Osteoblast (primary cell): ENCODE measurements at places on chromosomes 5 and 9.

- peak; percentile 86 for DNase-seq
These were observed at the start of gene PLPPR1 for GRCh38 chr9:101028346-101029314. TSS of gene PLPPR1 (plus strand) at chr9:101028727.

DNA sequence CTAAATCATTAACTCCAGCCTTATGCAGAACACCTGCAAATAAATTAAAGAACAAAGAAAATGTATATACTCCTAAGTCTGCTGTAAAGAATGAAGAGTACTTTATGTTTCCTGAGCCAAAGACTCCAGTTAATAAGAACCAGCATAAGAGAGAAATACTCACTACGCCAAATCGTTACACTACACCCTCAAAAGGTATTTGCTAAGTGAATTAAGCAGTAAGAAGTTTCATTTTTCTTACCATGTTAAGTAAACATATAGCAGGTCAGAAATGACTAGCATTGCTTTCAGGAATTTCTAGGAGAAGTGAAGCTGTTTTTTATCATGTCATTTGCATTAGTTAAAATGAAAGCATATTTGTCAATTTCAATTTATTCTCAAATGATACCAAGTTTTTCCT is 92.7 kb downstream of the MELK start:
- DNase-seq: no peak

- no peak for DNase-seq
These were observed 268.2 kb downstream of the MAST4 start for GRCh38 chr5:66864240-66864884.

GRCh38 chr9:87601176-87601575 is 103.5 kb downstream of the DAPK1 start:
- DNase-seq: no peak

DNA sequence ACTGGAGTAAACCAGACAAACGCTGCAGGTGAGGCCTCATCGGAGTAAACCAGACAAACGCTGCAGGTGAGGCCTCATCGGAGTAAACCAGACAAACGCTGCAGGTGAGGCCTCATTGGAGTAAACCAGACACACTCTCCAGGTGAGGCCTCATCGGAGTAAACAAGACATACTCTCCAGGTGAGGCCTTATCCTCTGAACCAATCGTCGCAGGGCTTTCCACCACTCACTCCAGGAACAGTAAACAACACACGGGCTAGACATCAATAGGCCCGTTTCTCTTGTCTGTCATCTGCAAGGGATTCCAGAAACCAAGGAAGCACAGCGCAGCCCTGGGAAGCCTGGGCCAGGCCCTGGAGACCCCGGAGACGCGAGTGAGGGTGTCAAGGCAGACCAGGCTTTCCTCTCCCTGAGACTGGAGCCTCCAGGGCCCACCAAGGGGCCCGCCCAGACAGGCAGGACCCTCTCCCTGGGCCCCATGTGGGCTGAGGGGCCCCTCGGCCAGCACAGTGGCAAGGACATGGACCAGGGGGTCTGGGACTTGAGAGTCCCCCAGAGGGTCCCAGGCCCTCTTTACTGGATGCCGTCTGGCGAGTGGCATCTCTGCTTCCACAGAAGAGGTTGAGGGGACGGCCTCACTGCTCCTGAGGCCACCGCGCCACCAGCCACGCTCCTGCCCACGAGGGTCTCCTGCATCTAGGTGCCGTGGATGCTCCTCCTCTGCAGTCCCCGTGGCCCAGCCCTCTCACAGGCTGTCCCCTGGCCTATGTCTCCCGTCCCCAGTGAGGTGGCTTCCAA is 26.4 kb upstream of the NSMF start:
- peak; percentile 63 for DNase-seq

DNA sequence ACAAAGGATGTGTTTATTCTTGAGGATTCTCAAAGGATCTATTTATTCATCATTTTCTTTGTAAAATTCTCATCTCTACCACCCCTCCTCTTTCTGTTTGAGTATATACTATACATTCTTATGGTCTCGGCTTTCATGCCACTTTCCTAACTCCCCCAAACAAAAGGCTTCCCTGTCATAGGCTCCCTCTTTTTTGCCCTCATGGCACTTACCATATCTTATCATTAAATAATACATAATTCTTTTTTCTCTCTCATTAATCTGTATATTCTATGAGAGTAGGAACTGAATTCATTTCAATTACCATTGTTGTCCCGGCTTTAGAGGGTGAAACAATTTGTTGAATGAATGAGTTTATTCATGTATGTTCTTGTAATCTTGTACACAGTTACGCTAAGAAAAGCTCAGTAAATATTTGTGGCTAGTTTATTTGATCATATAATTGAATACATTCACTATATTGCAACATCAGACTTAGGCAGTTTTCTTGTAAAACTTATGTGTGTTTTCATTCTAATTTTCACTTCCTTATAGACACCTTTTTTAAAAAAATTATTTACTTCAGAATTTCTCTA is 254.6 kb downstream of the EDIL3 start:
- no peak for DNase-seq

GRCh38 chr9:87569518-87569917 is 71.9 kb downstream of the DAPK1 start:
- peak; percentile 48 for DNase-seq

DNA sequence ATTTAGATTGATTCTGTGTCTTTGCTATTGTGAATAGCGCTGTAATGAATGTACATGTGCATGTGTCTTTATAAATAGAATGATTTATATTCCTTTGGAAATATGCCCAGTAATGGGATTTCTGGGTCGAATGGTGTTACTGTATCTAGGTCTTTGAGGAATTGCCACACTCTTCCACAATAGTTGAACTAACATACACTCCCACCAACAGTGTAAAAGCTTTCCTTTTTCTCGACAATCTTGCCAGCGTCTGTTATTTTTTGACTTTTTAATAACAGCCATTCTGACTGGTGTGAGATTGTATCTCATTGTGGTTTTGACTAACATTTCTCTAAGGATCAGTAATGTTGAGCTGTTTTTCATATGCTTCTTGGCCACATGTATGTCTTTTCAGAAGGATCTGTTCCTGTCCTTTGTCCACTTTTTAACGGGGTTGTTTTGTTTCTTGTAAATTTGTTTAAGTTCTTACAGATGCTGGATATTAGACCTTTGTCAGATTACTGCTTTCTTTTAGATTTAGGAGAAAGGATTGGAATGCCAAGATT is 125.0 kb upstream of the NR5A1 start:
- no peak for DNase-seq

DNA sequence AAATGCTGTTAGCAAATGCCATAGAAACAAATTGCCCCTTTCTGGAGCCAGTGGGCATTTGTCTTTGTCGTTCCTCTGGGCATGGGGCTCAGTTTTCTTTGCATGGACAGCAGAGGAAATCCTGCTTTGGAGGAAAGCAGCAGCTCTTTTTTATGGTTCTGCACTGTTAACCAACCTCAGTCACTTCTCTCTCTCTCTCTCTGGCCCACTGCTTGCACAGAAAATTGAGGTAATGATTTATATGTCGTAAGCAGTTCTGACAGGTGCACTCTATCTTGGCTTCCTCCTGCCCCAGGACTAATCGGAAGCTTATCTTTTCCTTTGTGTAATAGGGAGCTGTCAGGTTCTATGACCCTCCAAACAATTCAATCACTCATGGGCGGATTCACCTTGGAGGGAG is 159.6 kb upstream of the GPR151 start:
- no peak for DNase-seq

DNA sequence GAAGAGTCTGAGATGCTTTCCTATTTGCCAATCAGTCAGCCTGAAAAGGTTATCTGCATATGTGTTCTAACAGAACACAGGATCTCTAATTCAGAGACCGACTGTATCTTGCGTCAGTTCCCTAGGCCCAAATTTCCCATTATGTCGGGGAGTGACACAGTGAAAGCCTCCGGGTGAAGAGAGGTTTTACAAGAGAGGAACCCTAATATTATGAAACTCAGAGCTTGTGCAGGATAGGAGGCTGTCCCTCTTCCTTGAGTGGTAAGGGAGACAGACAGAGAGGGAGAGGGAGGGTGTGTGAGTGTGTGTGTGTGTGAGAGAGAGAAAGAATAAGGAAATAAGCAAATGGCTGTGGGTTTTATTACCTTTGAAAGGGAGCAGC is 1.9 kb downstream of the CD14 start:
- DNase-seq: no peak

- DNase-seq: no peak
These were observed 212.9 kb downstream of the PBX3 start for GRCh38 chr9:125959951-125960619.

GRCh38 chr5:122494109-122494508 is 182.1 kb downstream of the SNCAIP start:
- no peak for DNase-seq

GRCh38 chr5:167916261-167916691 is 375.2 kb upstream of the WWC1 start:
- no peak for DNase-seq

- DNase-seq: no peak
These were observed 100.2 kb downstream of the INSYN2B start for GRCh38 chr5:169880012-169880663.

GRCh38 chr9:134365791-134366222 is 39.6 kb downstream of the RXRA start:
- DNase-seq: peak; percentile 96

DNA sequence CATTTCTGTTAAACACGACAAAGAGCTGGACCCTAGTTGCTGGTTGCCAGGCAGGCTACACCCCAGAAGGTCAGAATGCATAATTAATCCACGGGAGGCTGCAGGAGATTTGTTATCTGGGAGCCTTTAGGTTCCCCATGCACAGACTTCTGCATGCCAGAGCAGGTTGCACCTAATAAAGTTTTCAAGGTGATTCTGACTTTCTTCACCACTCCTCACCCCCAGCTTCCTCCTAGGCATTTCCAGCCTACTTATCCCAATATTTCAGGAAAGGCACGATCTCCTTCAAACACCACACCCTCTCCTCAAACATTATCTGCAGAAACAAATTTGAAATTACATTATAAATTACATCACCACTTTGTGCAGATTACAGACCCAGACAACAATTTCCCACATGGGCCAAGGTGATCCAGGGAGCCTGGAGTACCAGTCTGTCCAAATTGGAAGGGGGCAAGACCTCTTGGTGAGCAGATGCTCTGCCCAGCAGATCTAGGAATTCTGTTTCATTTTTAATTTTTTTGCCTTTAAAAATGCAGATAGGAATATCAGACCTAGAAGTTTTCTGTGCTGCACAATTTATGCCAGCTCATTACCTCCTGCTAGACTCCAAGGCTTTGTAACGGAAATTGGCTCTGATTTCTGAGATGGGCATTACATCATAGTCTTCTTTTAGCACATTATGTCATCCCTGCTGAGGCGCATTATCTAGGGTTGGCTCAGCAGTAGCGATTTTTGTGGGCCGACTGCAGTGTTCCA is 363.4 kb upstream of the SLC30A5 start:
- peak; percentile 49 for DNase-seq

- DNase-seq: no peak
These were observed 177.3 kb downstream of the CDC42SE2 start for GRCh38 chr5:131441184-131441583.

GRCh38 chr5:75367401-75367800 is 30.4 kb downstream of the HMGCR start:
- no peak for DNase-seq
